ENCODE measurements at places on chromosomes 3 and 15. TPM values are rescaled to one million over a fixed set of nuclear protein-coding genes. Genes with fewer than 3 reads are reported as not detected.

Gene CILP
- 0.10 TPM for polyA plus RNA-seq

DNA sequence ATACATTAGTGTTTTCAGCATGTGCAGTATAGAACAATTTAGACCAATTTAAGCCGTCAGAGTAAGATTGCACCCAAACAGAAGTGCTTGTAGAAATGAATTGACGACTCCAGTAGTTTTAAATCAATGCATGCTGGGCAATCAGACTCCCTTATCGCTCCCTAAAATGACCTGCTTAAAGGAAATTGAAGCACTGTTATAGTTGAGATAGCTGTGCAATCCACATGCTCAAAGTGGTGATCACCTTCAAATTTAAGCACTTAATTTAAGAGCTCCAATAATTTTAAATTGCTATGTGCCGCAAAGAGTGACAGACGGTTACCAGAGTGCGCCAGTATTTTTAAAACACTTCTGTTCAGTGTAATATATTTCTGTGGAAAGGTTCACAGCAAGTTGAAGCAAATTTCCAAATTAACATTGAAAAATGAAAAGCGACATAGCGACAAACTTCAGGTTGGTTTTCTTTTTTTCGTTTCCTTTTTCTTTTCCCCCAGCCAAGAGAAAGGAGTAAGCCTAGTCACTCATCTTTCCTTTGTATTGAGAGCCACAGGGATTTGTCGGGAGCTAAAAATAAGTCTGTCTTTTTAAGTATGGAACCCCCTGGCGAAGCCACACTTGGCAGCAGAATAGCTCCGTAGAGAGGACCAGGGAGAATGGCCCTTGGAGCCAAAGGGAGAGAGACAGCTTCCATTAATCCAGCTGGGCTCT lies 436.4 kb upstream of the RBMS3 start:
- DNase-seq = no peak

DNA sequence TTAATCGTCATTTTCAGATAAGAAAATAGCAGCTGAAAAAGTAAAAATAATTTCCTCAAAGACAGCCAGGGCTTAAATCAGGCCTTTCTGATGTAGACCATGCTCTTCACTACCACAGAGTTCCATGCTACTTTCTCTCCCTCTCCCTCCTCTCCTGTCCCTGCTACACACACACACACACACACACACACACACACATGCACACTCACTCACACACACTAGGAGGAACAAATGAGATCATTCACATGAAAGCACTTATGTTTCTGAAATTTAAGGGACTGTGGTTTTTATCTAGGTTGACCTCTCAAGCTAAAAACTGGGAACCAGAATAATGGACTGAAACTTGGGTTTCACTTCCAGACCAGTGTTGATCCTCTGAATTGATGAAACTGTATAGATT lies 4.1 kb upstream of the PSMA4 start:
- DNase-seq = no peak

DNA sequence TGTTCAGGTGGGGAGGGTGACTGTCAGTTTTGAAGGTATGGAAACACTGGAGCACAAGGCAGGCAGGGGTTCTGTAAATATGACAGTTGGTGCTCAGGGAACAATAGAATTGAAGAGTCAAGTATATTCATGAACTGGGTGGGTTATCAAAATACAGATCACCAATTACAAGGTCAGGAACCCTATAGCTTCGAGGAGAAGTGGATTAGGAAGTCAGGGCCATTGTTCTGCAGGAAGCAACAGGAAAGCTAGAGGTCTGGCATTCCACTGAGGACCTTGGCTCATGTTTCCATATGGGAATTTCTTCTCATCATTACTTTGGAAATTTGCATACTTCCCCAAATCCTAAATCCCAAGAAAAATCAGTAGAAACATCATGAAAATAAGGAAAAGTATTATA lies 125.9 kb downstream of the MYRIP start:
- no peak for DNase-seq

Gene CIAO2A
- 84.8 TPM for polyA plus RNA-seq
